ENCODE measurements at places on chromosomes 4 and X. TPM values are rescaled to one million over a fixed set of nuclear protein-coding genes. Genes with fewer than 3 reads are reported as not detected.

Gene RNF212
- not detected for total RNA-seq

Gene FAM200B
- total RNA-seq = 34.9 TPM

Gene TMEM144
- 4.0 TPM for total RNA-seq

GRCh38 chr4:13590766-13591165 is 36.8 kb downstream of the BOD1L1 start:
- no peak overlapping the region for H3K27ac ChIP-seq
- H3K27me3 ChIP-seq = no peaks in the 10 kb centered on the region
- peaks cover 66% of the 10 kb centered on the region for H3K36me3 ChIP-seq
- DNase-seq = no peak
- H3K4me3 ChIP-seq = no peak overlapping the region

DNA sequence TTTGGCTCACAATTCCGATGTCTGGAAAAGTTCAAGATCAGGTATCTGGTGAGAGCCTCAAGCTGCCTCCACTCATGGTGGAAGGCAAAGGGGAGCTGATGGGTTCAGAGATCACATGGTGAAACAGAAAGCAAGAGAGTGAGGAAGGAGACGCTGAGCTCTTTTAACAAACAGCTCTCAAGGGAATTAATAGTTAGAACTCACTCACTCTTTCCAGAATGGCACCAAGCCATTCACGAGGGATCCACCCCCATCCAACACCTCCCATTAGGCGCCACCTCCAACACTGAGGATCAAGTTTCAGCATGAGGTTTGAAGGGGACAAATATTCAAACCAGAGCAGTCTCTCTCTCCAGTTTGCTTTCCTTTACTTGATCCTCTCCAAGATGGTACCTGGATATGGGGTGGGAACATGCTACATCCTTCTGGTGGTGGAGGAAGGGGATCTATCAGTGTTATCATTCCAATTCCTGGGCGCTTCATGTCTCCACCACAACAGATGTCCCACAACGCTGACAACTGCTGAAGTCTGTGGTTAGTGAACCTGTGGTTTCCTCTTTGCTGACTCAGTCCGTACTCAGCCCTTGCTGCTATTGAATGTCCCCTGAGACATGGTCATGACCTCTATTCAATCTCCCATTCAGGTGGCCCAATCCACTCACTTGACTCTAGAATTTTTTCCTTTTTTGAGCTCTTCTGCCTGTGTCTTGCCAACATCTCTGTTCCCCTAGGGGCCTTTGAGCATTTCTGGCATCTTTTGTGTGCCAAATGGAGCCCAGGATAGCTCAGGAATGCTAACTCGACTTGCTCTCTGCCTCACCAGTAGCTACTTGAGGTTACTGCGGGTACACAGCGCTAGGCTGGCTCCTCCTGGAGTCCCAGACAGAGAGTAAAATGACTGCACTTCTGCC is 395.2 kb downstream of the MID1IP1 start:
- no peaks in the 10 kb centered on the region for H3K36me3 ChIP-seq
- no peaks in the 10 kb centered on the region for H3K4me1 ChIP-seq
- peak overlapping the region; percentile 27 for H3K27ac ChIP-seq

DNA sequence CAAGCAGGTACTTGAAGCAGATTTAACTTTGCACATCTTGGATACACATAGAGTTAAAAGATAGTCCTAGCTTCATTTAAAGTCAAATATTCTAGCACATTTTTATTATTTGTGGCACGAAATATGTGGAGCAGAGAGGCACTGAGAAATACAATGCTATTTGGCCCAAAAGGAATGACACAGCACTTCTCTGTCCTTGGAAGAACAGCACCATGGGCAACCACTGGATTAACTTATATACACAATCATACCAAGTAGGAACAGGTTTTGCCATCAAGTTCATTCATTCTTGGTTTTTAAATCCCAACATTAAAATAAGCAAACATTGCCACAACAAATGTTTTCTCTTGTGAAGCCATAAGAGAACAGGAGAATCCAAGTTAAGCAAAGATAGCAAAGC is 924 bp upstream of the ENAM start:
- H3K4me3 ChIP-seq = no peak overlapping the region
- no peaks in the 10 kb centered on the region for H3K4me1 ChIP-seq
- H3K27ac ChIP-seq = no peak overlapping the region
- no peaks in the 10 kb centered on the region for H3K27me3 ChIP-seq
- H3K36me3 ChIP-seq = no peaks in the 10 kb centered on the region

GRCh38 chr4:184392748-184393559 is 81.4 kb downstream of the IRF2 start:
- H3K36me3 ChIP-seq = peaks cover 79% of the 10 kb centered on the region
- H3K27ac ChIP-seq = no peak overlapping the region
- H3K27me3 ChIP-seq = no peaks in the 10 kb centered on the region
- H3K4me1 ChIP-seq = no peaks in the 10 kb centered on the region

DNA sequence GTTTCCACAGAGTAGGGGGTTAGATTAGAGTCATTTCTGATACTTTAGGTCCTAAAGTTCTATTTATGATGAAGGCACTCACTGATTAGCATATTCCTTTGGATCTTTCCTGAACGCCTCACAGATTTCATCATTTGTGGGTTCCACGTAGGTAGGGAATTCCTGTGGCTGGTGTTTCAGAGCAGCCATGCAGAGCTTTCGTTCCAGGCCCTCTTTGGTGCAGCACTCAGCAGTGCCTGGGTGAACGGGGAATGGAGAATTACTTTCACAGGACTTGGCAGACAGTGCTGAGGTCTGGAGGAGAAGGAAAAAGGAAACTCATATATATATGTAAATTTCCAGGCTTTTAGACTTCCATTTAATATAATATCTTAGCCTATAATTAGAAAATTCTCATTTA is 18.5 kb downstream of the GC start:
- no peaks in the 10 kb centered on the region for H3K4me1 ChIP-seq
- H3K27ac ChIP-seq = no peak overlapping the region
- no peak overlapping the region for H3K4me3 ChIP-seq
- H3K36me3 ChIP-seq = no peaks in the 10 kb centered on the region
- H3K27me3 ChIP-seq = no peaks in the 10 kb centered on the region

GRCh38 chr4:31241504-31242106 is 521.4 kb downstream of the PCDH7 start:
- no peaks in the 10 kb centered on the region for H3K36me3 ChIP-seq
- H3K27ac ChIP-seq = no peak overlapping the region
- no peaks in the 10 kb centered on the region for H3K27me3 ChIP-seq
- no peak for DNase-seq
- H3K4me3 ChIP-seq = no peak overlapping the region

DNA sequence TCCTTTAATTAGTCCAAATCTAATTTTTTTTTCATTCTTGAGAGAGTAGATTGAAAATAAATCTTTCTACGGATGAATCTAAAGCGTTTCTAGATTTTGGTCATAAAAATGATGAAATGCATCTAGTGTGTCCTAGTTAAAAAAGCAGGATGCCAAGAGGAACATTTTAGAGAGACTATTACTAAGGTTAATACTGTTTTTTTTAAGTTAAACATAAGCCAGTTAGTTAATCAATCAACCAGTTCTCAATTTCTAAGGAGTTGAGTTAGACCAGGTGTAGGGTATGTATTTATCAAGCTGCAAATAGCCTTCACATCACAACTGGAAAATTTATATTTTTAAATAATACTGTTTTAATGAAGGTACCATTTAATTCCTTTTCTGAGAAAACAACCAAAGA is 679.5 kb upstream of the IGFBP7 start:
- no peaks in the 10 kb centered on the region for H3K4me1 ChIP-seq
- DNase-seq = no peak
- H3K36me3 ChIP-seq = no peaks in the 10 kb centered on the region
- H3K27ac ChIP-seq = no peak overlapping the region
- no peaks in the 10 kb centered on the region for H3K27me3 ChIP-seq
- no peak overlapping the region for H3K4me3 ChIP-seq

Data from ascending aorta (tissue), 2 donors.